H4 (cell line): ENCODE measurements at places on chromosomes 12 and 14. TPM values are rescaled to one million over a fixed set of nuclear protein-coding genes. Genes with fewer than 3 reads are reported as not detected.
A peak's percentile ranks its signal among the peaks of the same experiment; 100 is the strongest.

DNA sequence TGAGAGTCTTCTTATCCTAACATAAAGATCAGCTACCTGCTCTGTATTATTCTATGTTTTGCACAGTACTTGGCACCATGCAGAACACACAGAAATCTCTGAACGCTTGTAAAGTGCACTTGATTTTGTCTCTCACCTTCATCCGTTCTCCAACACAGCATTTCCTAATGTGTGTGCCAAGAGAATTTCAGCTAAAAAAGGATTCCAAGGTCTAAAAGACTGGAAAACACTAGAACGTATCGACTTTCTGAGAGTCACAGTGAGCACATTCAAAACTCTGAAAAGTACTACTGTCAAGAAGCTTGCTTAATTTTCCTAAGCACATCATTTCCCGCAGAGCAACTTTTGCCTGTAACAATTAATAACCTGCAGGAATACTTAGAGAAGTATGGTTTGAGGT, 211.1 kb downstream of the ANO2 start:
- DNase-seq = no peak

DNA sequence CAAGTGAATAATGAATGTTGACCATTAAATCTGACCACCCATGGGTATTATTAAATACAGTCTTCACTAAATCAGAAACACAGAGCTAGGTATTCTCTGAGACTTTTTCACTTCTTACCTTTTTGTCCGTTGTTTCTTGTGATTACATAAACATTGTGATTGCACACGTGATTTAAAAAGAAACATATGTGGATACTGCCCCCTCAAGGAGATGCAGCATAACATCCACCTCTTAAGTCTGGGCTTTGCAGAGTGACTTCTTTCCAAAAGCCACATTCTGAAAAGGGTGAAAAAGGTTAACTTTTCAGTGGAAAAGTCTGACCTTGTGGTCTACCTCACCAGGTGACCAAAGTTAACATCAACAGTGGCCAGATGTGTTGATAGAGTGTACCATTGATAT, 185.5 kb upstream of the FAR2 start:
- DNase-seq = peak; percentile 54

DNA sequence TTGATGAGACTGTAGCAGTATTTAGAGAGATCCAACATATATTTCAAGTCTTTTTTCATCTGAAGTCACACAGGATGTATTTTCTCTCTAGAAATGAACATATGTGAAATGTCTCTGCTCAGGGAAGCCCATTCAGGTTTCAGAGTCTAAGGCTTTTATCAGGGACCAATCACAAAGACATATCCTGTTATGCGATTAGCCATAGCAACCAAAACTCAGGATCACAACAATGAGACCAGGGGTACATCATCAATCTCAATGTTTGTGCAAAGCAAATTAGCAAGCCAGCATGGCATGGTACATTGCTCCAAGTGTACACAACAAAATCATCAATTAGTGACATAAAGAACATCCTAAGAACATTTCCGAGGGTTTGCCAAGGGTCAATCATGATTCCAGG, 99.2 kb upstream of the AMN1 start:
- no peak for DNase-seq

- no peak for DNase-seq
Measured at GRCh38 chr12:49389387-49389703, 22.1 kb downstream of the SPATS2 start.

DNA sequence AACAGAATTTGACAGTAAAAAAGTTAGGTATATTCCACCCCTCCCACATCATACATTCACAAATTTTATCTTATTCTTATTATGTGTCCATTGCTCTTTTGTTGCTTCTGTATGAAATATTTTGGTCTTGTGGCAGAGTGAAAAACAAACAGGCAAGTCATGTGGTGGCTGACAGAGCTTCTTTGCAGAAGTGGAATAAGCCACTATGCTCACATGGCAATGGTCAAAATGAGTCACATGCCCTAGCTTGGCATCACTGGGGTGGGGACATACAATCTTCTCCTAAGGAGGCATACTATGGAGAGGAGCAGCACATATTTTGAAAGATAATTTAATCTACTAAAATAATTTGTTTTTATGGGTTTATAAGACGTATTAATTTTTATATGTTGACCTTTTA, 27.7 kb upstream of the CMA1 start:
- DNase-seq = no peak

DNA sequence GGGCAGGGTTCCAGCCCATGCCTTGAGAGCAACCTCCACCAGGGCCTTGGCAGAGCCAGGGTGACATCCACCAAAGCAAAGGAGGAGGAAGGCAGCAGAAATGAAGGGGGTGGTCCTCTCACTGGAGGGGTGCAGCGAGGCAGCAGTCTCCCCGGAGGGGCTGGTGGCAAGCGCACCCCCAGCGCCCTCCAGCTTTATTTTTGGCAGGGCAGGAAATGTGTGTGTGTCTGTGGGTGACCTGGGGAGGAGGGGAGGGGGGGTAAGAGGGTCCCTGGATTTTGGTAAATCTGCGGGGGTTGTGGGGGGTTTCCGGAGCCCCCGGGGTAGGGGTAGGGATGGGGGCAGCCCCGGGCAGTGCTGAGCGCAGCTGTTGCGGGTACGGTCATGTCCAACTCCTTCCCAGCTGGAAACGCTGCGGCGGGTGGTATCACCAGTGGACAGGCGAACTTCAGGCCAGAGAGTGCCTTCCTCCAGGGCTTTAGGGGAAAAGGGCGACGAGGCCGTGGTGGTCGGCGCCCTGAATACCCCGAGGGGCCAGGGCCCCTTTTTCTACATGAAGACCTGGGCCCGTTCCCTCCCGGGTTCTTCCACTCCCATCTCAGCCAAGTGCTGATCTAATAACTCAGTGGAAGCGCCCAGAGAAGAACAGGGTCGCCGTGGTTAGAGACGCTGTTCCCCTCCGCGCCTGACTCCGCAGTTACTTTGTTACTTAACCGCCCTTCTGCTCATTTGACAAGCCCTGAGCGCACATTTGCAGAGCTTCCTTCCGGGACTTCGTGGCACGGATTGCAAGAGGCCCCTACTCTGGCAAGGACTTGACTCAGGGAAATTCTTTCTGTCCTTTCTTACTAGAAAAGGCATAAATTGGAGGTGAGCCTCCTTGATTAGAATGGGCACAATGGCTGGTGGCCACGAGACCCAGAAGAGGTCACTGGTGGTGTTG, 55.2 kb downstream of the FOS start:
- no peak for DNase-seq

- no peak for DNase-seq
Measured at GRCh38 chr14:41606282-41606531, 469 bp upstream of the LRFN5 start.

DNA sequence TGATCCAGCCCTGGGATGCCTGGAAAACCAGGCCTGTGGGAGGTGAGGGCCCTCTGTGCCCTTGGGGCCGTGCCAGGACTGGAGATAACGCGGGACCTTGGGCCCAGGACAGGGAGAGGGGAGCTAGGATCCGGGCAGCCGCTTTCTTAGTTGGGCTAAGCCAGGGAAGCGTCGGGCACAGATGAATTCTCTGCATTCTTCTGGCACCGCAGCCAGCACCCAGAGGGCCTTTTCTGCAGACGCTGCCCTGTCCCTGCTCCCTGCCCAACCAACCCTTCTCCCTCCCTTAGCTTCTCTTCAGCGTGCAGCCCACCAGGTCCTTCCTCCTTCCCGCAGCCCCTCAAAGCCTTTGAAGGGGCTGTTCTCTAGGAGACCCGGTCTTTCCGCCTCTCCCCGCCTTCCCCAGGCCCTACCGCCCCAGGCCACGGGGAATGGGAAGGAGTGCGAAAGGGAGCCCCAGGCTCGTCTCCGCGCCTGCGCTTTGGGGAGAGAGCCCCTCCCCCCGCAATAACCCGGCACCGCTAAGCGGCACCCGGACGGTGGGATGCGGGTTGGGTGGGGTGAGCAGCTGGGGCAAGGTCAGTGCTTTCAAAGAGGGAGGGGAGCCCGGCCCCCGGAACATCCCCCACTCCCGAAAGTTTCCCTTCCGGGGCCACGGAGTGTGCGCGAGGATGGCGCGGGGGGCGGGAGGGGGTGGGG, 663 bp downstream of the NCKAP5L start:
- DNase-seq = peak; percentile 38

GRCh38 chr12:26632756-26633155, 200.2 kb downstream of the ITPR2 start:
- DNase-seq = no peak

- no peak for DNase-seq
Measured at GRCh38 chr14:91373591-91374254, 43.9 kb downstream of the CCDC88C start.

- no peak for DNase-seq
Measured at GRCh38 chr14:68396461-68396860, 396.4 kb downstream of the ZFP36L1 start.

- DNase-seq = no peak
Measured at GRCh38 chr14:33836203-33836899, 114.5 kb downstream of the EGLN3 start.

GRCh38 chr12:28088566-28089272, 101.5 kb upstream of the CCDC91 start:
- DNase-seq = no peak

GRCh38 chr12:55624056-55624455, 12.6 kb upstream of the OR10P1 start:
- no peak for DNase-seq

DNA sequence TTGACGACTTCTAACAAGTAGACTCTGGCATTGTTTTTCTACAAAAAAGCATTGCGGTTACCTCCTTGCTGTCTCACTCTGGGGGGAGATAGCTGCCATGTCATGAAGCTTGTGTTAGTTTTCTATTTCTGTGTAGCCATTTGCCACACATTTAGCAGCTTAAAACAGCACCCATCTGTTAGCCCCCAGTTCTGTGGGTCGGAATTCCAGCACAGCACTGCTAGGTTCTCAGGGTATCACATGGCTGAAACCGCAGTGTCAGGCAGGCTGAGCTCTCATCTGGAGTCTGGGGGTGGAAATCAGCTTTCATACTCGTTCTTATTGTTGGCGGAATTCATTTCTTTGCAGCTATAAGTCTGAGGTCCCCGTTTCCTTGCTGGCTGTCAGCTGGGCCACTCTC, 19.9 kb upstream of the STXBP6 start:
- no peak for DNase-seq

- DNase-seq = no peak
Measured at GRCh38 chr12:11961686-11962085, 109.1 kb upstream of the BCL2L14 start.

DNA sequence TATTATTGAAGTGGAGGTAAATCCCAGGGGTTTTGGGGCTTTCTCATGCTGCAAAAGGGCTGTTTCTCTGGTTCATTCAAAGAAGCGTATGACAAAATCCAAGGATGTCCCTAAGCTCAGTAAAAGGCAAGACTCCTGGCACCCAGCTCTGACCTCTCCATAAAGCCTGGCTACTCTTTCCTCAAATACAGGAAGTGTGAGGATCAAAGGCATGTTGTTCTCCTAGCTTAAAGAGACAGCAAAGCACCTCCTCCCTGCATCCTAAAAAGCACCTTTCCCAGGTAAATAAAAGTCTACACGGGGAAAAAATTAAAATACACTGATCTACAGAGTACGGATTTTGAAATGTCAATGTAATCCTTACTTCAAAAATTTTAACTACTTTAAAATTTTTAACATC, 118.6 kb downstream of the LMNTD1 start:
- DNase-seq = peak; percentile 13

The TMEM116 gene
- 17.0 and 23.4 TPM in 2 replicates for total RNA-seq

The SCARB1 gene
- 19.5 and 26.8 TPM in 2 replicates for total RNA-seq

The GLIPR1L2 gene
- 0.14 TPM in 1 of 2 replicates, not detected in the other for total RNA-seq

The PPP1R36 gene
- 0.64 TPM in 1 of 2 replicates, not detected in the other for total RNA-seq

The SMCO3 gene
- not detected in 2 replicates for total RNA-seq

The ANKS1B gene
- 1.8 TPM in 1 of 2 replicates, not detected in the other for total RNA-seq

The CCDC177 gene
- not detected in 2 replicates for total RNA-seq

The MSI1 gene
- total RNA-seq = 0.35 and 0.72 TPM in 2 replicates

The LRP1 gene
- total RNA-seq = 5.8 and 6.5 TPM in 2 replicates

The MMP19 gene
- total RNA-seq = 0.37 and 2.0 TPM in 2 replicates

The GPRC5A gene
- total RNA-seq = 10.1 and 10.9 TPM in 2 replicates

The KLHL33 gene
- not detected in 2 replicates for total RNA-seq

The SYNE3 gene
- 0.75 and 1.4 TPM in 2 replicates for total RNA-seq

The ZFHX2 gene
- total RNA-seq = 0.02 and 0.10 TPM in 2 replicates

The SIX6 gene
- not detected in 2 replicates for total RNA-seq

The TAS2R30 gene
- 0.10 TPM in 1 of 2 replicates, not detected in the other for total RNA-seq
